ENCODE measurements at places on chromosomes 6 and 20.

- DNase-seq = no peak
These were observed 312.6 kb upstream of the ID4 start for GRCh38 chr6:19524366-19525186.

DNA sequence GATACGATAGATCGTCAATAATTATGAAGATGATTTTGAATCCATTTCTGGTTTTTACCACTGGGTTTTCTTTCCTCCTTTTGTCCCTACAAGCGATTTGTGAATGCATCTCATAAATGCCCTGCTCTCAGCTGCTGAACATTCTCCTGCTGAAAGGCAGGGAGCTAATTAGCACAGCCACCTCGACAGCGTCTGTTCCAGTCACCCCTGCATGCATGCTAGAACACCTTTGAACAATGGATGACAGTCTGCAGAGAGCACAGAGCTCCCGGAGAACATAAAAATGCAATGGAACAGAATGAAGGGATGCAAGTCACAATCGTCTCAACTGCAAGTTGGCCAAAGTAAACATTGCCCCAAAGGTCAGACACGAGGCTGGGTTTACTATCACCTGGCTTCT, 105.8 kb downstream of the SLC35B3 start:
- DNase-seq = no peak

- DNase-seq = no peak
These were observed 102.3 kb downstream of the RPP40 start for GRCh38 chr6:4901386-4902061.

DNA sequence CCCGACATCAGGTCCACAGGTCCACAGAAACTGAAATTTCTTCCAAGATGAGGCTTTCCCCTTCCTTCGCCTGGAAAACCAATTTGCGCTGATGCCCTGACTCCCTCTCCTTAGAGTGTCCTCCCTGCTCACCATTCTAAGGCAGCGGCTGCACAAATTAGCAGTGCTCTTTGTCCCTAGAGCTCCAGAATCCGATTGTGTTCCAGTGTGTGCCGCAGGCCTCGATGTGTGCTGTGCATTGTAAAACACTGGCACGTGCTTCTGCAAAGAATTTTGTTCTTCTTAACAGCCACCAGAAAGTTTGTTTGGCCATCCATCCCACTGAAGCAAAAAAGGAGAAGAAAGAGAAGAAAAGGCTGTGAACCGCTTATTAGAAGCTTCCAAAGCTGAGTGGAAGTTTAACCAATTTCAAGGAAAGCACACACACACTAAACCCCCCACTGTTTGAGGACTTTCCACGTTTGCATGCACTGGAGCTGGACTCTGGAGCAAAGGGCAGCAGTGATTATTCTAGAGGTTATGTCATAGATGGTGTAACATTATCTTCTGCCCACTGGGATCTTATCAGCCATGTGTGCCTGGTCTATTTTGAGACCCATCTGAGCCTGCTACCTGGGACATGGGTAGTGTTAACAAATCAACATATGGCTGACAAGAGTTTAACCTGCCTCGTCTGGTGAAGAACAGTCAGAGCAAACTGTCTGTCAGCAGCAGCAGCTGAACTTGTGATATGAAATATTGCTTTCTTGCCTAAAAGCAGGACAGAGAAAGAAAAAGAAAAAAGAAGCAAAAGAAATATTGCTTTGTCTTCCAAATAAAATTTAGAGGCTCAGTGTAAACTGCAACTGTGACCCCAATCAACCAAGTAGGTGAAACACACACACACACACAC, 64.9 kb upstream of the RREB1 start:
- no peak for DNase-seq

DNA sequence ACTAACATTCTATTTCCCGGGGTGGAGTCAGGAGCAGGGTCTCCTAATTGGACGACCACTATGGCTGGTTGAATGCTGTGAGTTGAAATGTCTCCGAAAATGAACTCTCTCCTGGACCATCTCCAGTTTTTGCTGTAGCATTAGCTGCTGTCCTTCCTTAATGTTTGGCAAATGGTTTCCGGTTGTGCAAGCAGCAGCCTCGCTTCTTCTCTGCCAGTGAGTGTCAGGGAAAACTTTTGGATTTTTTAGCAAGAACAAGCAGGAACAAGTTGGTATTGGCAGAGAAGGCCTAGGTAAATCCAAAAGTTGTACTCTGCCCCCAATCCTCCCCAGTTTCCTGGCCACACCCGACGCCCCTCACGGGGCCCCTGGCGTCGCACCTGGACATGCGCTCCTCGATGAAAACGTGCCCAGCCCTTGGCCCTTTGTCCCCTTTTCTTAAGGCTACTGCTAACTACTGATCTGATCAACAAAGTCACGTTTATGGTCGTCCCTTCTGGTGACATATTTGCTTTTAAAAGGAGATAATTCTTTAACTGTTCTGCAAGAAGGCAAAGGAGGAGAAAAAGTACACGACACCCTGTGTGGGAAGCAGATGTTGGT, 103.2 kb downstream of the ARMC2 start:
- no peak for DNase-seq
